GM12878 (cell line): ENCODE measurements at places on chromosomes 2 and 18.
A peak's percentile ranks its signal among the peaks of the same experiment; 100 is the strongest.

- DNase-seq: no peak
Measured at GRCh38 chr2:234950730-234951663, 820 bp upstream of the SH3BP4 start.

GRCh38 chr2:47002480-47003381, 87.1 kb upstream of the MCFD2 start:
- no peak for DNase-seq

GRCh38 chr2:181407171-181407570, 50.0 kb upstream of the ITGA4 start:
- no peak for DNase-seq

GRCh38 chr2:240929364-240930095, 23.4 kb downstream of the CROCC2 start:
- no peak for DNase-seq

- DNase-seq: no peak
Measured at GRCh38 chr18:55515941-55516710, 71.9 kb downstream of the TCF4 start.

DNA sequence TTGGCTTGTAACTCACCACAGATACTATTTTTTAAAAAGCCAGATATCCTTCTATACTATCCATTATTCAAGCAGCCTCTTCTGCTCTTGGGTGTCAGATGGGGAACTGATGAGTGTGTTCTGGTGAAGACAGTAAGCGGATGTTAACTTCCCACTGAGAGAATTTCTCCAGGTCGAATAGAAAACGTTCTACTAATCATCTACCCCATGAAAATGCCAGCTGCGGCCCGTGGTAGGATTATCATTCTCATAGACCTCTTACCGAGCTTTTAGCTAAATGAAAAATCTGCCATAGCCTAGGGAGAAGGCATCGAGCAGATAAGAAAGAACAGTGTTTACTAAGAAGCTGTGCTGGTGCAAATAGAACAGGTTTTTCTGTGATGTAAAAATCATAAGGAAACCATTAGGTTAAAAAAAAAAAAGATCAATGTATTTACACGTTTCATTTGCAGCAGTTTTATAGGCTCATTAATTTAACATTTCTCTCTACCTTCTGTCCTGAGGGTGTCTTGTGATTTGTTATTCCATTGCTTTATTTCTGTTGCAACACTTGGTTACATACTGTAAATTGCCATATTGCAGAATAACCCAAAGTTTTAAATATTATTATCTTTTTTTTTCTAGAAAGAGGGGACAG, 1521.5 kb upstream of the ZEB2 start:
- no peak for DNase-seq

DNA sequence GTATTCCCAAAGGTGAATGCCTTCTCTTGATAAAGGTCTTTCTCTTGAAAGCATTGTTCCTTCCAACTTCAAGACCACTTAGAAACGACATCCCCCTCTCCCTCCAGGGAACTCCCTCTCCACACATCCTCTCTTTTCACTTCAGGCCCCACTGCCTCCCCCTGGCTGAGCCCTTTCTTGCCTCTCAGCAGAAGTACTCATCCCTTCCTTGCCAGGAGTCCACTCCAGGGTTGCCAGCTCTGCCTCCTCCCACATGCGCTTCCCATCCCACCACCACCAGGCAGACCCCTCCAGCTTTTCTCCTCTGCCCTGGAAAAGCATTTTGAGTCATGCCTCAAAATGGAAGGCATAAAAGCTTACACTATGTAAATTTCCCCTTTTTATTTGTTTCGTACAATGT, 126.3 kb upstream of the SALL3 start:
- DNase-seq: no peak

GRCh38 chr2:120320318-120320851, 25.6 kb upstream of the INHBB start:
- no peak for DNase-seq

GRCh38 chr2:240202586-240202985, 62.1 kb upstream of the OTOS start:
- no peak for DNase-seq

DNA sequence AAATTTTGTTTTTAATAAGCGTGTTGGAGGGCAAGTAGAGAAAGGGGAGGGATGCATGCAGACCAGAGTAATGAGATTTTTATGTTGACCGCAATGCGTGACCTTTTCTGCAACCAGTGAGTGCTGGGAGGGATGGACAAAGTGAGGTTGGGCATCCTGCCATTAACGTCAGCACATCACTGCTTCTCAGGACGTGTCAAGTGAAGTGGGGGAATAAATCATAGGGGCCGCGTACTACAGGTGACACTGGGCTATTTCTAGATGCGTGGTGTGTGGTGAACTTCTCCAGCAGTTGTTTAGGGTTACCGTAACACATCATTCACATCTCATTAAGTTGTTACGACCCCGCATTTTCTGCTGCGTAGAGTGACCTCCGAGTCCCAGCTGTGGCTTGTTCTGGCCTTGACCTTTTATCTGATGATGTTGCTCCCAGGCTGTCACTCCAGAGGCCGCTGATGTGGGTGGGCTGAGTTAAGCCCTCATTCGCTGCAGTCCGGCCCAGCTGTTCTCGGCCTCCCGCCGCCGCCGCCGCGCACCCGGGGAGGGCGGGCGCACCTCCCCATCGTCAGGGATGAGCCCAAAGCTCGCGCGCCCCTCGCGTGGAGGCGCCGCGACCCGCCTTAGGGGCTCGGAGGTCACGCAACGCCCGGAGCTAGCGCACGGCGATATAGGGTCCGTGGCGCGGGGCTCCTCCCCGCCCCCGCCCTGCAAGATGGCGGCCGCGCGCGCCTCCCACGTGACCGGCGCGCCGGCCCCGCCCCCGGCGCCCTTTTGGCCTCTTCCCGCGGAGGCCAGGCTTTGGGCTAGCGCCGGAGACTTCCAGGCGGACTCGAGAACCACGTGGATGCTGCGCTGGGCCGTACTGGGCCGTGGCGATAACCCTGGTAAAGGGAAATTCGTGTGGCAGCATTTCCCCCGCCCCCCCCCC, 3.5 kb downstream of the ZCCHC2 start:
- DNase-seq: peak; percentile 48

- no peak for DNase-seq
Measured at GRCh38 chr2:54402350-54402749, 53.8 kb upstream of the SPTBN1 start.

- no peak for DNase-seq
Measured at GRCh38 chr18:63195326-63196159, 124.0 kb downstream of the BCL2 start.

DNA sequence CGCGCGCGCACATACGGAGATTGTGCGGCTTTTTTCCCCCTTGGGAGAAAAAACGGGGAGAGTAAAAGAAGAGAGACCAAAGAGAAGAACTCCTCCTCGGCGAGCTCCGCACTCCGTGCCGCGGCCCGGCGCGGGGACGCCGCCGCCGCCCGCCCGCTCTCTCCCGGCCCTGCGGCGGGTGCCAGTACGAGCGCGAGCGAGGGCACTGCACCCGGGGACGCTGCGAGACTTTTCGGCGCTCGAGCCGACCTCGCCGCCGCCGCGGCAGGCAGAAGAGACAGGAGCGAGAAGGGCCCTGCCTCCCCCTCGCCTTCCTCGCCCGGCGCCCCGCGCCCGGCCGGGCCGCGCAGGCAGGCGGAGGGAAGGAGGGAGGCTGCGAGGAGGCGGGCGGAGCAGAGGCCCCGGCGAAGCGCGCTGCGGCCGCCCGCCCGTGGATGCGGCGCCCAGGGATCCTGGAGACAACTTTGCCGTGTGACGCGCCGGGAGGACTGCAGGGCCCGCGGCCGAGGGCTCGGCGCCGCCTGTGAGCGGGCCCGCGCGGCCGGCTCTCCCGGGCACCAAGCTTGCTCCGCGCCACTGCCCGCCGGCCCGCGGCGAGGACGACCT, 857 bp upstream of the INHBB start:
- no peak for DNase-seq

- no peak for DNase-seq
Measured at GRCh38 chr2:162184359-162184758, 32.3 kb upstream of the GCG start.

GRCh38 chr2:9517118-9517782, 38.4 kb downstream of the ADAM17 start:
- DNase-seq: no peak

DNA sequence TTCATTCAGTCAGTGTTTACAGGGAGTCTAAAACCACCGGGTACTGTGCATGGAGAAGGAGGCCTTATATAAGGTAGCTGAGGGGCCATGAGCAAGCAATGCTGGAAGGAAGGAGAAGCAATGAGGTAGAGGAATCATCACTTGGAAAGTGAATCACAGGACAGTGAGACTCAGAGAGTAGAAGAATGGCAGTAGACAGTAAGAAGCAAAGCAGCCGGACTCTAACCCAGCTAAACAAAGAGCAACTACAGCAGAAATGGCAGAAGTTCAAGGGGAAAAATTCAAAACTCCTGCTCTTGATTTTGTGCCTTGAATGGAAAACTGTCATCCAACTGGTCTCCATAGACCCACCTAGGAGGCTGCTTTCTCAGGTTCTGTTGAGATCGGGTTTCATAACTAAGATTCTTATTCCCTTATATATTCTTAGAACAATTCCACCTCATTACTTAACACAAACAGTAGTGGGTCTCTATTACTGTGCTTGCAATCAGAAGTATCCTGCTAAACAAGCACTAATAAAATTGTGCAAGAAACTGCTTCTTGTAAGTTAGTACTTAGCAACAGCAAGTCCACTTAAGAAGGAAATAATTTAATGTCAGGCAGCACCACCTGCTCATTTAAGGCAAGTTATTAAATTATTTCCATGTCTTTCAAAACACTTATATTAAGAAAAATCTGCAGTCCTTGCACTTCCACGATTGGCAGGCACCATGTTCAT, 68.0 kb downstream of the RBMS1 start:
- DNase-seq: no peak

DNA sequence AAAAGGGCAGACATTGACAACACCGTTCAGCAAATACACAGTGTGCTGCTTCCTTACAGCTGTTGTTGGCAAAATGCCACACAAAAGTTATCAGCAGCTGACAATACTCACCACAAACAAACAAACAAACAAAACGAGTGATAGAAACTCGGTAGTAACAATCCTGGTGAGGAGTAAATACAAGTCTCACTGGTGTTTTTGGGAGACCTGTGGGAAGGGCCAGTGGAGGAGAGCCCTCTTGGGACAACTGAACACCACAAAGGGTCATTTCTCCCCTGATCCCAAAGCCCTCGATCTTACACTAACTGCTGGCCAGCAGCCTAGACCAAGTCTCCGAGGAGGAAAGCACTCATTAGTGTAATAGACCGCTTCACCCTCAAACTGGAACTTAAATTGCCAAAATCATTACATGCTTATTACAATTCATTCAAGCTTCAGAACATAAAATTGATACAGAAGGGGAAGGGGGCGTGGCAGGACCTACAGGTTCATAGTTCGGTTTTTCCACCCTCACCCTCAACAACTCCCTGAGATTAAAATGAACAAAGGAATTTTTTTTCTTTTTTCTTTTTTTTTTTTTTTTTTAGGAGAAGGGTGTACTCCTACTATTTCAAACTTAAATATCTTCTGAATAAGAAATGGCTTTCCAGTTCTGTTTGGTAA, 5.0 kb downstream of the AP1S3 start:
- DNase-seq: no peak

- DNase-seq: no peak
Measured at GRCh38 chr2:43184339-43184895, 42.0 kb downstream of the ZFP36L2 start.

GRCh38 chr2:20994130-20994529, 49.7 kb downstream of the APOB start:
- no peak for DNase-seq

DNA sequence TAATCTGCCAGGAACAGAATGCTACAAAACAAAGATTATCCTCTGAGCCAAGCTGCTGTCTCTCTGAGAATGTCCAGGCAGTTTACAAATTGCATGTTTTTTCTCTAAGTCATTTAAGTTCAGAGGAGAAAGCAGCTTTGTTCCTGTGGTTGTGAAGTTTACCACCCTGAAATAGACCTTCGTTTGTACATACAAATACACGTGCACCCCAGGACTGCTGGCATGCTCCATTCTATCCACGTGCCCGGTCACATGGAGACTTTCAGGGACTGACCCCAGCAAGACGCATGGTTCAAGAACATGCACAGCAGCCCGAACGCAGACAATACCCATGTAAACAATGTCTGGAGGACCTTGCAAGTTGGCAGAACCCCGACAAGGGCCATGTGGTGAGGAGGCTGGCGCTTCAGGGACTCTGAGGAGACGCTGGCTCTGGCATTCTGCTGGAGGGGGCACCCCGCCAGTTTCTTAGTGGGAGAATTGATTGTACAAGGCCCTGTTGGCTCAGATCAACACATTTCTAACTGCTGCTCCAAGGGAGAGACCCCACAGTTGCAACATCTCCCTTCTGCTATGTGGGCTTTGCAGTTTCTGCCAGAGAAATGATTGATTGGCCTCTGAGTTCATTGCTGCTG, 33.3 kb downstream of the FAM178B start:
- no peak for DNase-seq
